ENCODE measurements at places on chromosomes 5 and 9.

- no peaks in the 10 kb centered on the region for H3K36me3 ChIP-seq
- H3K4me1 ChIP-seq, result no peaks in the 10 kb centered on the region
- H3K27ac ChIP-seq, result no peak overlapping the region
These were observed 10.2 kb downstream of the KCNIP1 start for GRCh38 chr5:170513856-170514525.

DNA sequence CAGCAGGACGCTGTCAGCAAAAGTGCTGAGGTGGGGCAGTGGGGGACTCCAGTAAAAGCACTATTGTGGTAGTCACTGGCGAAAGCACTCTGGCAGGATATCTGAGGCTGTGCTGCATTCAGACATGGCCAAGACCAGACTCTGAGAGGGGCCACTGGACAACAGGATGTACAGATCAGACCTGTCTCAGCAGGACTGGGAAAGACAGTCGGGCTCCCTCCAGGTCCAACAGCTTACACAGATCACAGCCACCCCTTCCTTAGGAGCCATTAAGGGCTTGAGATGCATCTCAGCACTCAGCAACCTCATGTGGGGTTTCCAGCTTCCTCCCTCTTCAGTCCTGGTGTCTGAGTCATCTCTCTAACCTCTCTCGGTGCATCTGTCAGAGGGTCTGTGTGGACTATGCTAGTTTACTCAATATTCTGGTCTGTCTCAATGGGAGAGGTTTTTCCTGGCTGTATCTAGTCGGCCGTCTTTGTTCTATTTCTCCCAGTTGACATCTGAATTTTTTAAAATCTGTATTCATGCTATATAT, 154.5 kb downstream of the CWC27 start:
- H3K4me1 ChIP-seq, result no peaks in the 10 kb centered on the region
- H3K4me3 ChIP-seq, result no peak overlapping the region
- DNase-seq, result no peak
- no peaks in the 10 kb centered on the region for H3K27me3 ChIP-seq

GRCh38 chr9:112764344-112764743, 13.8 kb downstream of the SNX30 start:
- DNase-seq, result no peak
- no peak overlapping the region for H3K27ac ChIP-seq
- H3K27me3 ChIP-seq, result no peaks in the 10 kb centered on the region
- H3K36me3 ChIP-seq, result peaks cover 2% of the 10 kb centered on the region
- no peak overlapping the region for H3K4me3 ChIP-seq
- H3K4me1 ChIP-seq, result peaks cover 7% of the 10 kb centered on the region

- no peak overlapping the region for H3K4me3 ChIP-seq
- H3K27ac ChIP-seq, result no peak overlapping the region
- no peaks in the 10 kb centered on the region for H3K36me3 ChIP-seq
- H3K27me3 ChIP-seq, result peaks cover 24% of the 10 kb centered on the region
- H3K4me1 ChIP-seq, result no peaks in the 10 kb centered on the region
- DNase-seq, result peak; percentile 11
These were observed 46.4 kb upstream of the CTNNA1 start for GRCh38 chr5:138706655-138707480.

GRCh38 chr5:148882332-148882731, 55.9 kb downstream of the ADRB2 start:
- no peak overlapping the region for H3K4me3 ChIP-seq
- H3K27ac ChIP-seq, result no peak overlapping the region
- H3K27me3 ChIP-seq, result no peaks in the 10 kb centered on the region
- peak; percentile 12 for DNase-seq

- H3K27me3 ChIP-seq, result no peaks in the 10 kb centered on the region
- no peak overlapping the region for H3K4me3 ChIP-seq
- no peak for DNase-seq
These were observed 8.5 kb upstream of the ITGA1 start for GRCh38 chr5:52779213-52779612.

GRCh38 chr5:81756016-81756415, 5.1 kb upstream of the SSBP2 start:
- no peak for DNase-seq
- peaks cover 13% of the 10 kb centered on the region for H3K4me1 ChIP-seq
- H3K27ac ChIP-seq, result no peak overlapping the region
- H3K4me3 ChIP-seq, result no peak overlapping the region
- no peaks in the 10 kb centered on the region for H3K36me3 ChIP-seq

GRCh38 chr5:80318212-80318611, 1.6 kb upstream of the SPZ1 start:
- H3K4me1 ChIP-seq, result no peaks in the 10 kb centered on the region
- H3K27ac ChIP-seq, result no peak overlapping the region
- no peak overlapping the region for H3K4me3 ChIP-seq
- no peak for DNase-seq
- no peaks in the 10 kb centered on the region for H3K36me3 ChIP-seq
- H3K27me3 ChIP-seq, result peaks cover 12% of the 10 kb centered on the region

DNA sequence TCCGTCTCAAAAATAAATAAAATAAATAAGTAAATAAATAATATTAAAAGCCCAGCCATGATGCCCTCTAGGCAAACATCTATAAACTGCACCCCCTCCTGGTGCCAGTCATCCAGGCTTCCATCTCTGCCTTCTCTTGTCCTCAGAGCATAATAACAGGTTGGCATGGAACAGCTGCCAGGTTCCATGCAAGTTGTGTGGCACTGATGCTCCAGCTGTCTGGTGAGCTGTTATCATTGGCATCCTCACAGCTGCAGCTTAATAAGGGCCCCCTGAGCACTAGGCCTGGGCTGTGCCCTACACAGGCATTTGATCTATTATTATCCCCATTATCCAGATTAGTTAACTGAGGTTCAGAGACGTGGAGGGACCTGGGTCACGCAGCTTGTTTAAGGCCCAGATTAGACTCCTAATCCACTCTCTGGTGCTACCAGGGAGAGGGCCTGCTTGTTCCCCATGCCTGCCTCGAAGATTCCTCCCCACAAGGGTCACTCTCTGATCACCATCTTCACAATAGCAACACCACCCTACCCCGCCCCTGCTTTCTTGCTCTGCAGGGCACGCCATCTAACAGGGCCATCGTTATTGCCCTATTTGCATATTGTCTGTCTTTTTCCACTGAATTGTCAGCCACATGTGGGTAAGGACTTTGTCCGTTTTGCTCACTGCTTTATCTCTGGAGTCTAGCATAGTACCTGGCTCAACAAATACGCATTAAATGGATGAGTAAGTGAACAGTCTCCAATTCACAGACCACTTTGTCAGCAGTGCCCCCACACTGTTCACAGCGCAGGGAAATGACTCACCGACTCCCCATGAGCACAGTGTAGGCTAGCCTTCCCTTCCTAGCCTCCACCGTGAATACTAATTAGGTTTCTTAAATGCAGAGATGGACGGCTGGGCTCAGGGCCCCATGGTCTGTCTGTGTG, 1.5 kb upstream of the DNM1 start:
- DNase-seq, result no peak
- peaks cover 11% of the 10 kb centered on the region for H3K27me3 ChIP-seq
- H3K4me3 ChIP-seq, result no peak overlapping the region
- peaks cover 17% of the 10 kb centered on the region for H3K4me1 ChIP-seq
- H3K36me3 ChIP-seq, result no peaks in the 10 kb centered on the region

DNA sequence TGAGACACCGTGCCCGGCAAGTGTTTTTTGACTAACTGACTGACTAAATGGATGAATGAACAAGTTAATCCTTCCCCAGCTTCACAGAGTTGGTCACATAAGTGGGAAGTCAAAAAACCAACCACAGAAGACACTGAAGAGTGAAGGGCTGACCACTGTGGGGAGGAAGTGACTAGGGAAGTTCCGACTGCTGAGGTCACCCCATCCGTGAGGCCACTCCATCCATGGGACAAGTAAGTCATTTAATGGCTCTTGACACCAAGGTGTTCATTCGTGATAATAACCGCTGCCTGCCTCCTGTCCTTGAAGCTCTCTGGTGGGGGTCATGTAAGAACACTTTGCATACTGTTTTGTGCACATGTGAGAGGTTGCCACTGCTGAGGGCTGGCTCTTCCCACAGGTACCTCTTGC, 22.2 kb upstream of the CXCL14 start:
- H3K27me3 ChIP-seq, result no peaks in the 10 kb centered on the region
- no peaks in the 10 kb centered on the region for H3K4me1 ChIP-seq
- no peak overlapping the region for H3K27ac ChIP-seq
- H3K36me3 ChIP-seq, result no peaks in the 10 kb centered on the region

DNA sequence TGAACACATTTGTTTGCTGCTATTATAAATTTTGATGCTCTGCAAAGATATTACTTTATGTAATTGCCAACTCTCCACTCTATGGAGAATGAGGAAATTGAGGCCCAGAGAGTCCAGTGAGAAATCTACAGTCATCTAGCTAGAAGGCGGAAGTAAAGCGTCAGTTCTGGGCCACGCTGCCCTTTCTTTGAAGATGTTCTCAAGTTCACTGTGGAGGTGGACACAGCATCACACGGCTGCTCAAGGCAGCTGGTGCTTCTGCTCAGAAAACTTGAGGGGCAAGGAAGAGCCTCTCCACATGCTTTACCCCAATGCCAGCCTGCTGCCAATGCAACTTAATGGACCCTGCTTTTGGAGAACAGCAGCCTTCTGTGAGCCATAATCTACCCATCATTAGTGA, 96.3 kb downstream of the TTLL11 start:
- no peak overlapping the region for H3K4me3 ChIP-seq
- H3K27me3 ChIP-seq, result no peaks in the 10 kb centered on the region
- no peak overlapping the region for H3K27ac ChIP-seq
- H3K4me1 ChIP-seq, result no peaks in the 10 kb centered on the region
- DNase-seq, result no peak

- no peak for DNase-seq
- H3K27ac ChIP-seq, result no peak overlapping the region
- H3K36me3 ChIP-seq, result no peaks in the 10 kb centered on the region
- H3K4me1 ChIP-seq, result no peaks in the 10 kb centered on the region
- H3K4me3 ChIP-seq, result no peak overlapping the region
- no peaks in the 10 kb centered on the region for H3K27me3 ChIP-seq
These were observed 370.1 kb upstream of the TLE4 start for GRCh38 chr9:79201636-79202035.

DNA sequence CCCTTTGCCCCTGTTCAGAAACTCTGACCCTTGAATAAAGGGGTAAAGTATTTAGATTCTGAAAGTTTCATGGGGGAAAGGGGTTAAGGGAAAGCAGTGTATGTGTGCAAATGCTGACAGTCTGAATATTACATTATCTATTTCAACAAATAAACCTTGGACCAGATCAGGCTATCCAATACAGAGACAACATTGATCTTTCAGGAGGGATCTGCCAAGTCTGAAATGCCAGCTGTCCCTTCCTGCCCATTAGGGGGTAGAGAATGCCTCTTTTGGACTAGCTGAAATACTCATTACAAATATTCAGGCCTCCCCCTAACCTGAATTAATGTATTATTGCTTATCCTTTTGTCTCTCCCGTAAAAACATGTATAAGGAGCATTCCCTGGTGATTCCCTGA, 219.5 kb downstream of the NR3C1 start:
- no peak overlapping the region for H3K27ac ChIP-seq
- no peaks in the 10 kb centered on the region for H3K27me3 ChIP-seq
- H3K36me3 ChIP-seq, result no peaks in the 10 kb centered on the region
- DNase-seq, result no peak
- H3K4me3 ChIP-seq, result no peak overlapping the region
- peaks cover 6% of the 10 kb centered on the region for H3K4me1 ChIP-seq

DNA sequence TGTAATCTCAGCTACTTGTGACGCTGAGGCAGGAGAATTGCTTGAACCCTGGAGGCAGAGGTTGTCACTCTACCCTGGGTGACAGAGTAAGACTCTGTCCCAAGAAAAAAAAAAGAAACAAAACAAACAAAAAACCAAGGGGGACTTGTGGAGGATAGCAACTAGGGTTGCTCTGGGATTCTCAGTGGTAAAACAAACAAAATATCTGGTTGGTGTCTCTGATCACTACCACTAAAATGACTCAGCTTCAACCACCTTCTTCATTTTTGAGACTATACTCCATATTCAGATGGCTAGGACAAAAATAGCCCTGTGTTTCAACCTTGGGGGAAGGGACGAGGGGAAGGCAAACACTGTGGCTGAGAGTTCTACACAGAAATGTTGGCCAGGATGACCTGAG, 110.3 kb downstream of the ARRDC3 start:
- H3K4me1 ChIP-seq, result peaks cover 8% of the 10 kb centered on the region
- no peaks in the 10 kb centered on the region for H3K27me3 ChIP-seq
- no peaks in the 10 kb centered on the region for H3K36me3 ChIP-seq
- no peak overlapping the region for H3K27ac ChIP-seq
- DNase-seq, result no peak

DNA sequence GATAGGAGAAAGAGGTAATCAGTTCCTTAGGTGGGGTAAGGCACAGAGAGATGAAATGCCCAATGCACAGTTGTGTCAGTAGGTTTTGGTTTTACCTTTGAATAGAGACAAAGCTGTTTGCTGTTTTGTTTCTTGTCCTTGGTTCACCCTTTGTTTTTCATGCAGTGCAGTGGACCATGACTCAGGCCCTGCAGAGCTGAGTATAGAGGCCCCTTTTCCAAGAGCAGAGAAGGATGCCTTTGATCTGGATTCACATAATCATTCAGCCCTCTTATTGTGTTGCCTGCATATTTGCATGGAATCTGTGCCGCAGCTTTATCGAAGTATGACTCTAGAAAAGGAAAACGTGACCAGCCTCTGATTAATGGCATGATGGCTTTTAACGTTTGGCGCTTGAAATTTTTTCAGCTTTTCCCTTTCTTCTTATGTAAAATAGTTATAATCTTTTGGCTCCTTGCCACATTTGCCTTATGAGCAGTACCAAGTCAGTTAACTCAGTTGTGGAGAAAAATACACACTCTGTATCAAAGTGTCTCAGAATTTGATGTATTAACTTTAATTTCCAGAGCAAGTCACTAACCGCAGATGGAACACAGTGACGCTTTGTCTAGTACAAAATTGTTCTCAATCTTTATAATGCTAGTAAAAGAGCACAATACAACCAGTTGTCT, 197.6 kb downstream of the KDM4C start:
- H3K4me1 ChIP-seq, result no peaks in the 10 kb centered on the region
- H3K27me3 ChIP-seq, result no peaks in the 10 kb centered on the region
- no peak overlapping the region for H3K4me3 ChIP-seq
- peaks cover 12% of the 10 kb centered on the region for H3K36me3 ChIP-seq

DNA sequence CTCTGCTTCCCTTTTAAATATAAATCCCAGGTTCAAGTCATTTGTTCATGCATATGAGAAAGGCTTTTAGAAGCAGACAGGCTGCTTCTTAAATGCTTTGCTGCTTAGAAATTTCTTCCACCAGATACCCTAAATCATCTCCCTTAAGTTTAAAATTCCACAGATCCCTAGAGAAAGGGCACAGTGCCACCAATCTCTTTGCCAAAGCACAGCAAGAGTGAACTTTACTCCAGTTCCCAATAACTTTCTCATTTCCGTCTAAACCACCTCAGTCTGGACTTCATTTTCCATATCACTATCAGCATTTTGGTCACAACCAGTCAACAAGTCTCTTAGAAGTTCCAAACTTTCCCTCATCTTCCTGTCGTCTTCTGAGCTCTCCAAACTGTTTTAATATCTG, 679.8 kb upstream of the FTMT start:
- no peak overlapping the region for H3K27ac ChIP-seq
- H3K27me3 ChIP-seq, result no peaks in the 10 kb centered on the region
- no peaks in the 10 kb centered on the region for H3K36me3 ChIP-seq
- no peaks in the 10 kb centered on the region for H3K4me1 ChIP-seq

DNA sequence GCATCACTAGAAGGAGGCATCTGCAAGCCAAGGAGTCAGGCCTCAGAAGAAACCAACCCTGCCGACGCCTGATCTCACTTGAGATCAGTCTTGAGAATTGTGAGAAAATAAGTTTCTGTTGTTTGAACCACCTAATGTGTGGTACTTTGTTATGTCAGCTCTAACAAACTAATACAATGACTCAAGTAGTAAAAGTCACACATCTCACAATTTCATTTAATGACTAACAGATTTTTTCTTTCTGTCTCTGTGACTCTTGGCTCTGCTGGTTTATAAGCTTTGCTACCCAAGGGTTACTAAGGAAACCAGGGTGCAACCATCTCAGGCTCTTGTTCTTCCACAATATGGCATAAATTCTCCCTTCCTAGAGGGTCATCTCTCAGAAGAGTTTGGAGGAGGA, 315.8 kb upstream of the GRAMD2B start:
- H3K27me3 ChIP-seq, result no peaks in the 10 kb centered on the region
- no peaks in the 10 kb centered on the region for H3K4me1 ChIP-seq
- H3K4me3 ChIP-seq, result no peak overlapping the region
- H3K36me3 ChIP-seq, result no peaks in the 10 kb centered on the region
